HCEC 1CT (cell line): ENCODE measurements at places on chromosomes 1 and 21.

- no peak for DNase-seq
Measured at GRCh38 chr1:11781297-11781696, 19.3 kb downstream of the C1orf167 start.

- DNase-seq: no peak
Measured at GRCh38 chr21:41759214-41759840, 7.5 kb downstream of the RIPK4 start.

- peak; percentile 89 for DNase-seq
Measured at GRCh38 chr1:51063121-51063520, 38.9 kb upstream of the C1orf185 start.

DNA sequence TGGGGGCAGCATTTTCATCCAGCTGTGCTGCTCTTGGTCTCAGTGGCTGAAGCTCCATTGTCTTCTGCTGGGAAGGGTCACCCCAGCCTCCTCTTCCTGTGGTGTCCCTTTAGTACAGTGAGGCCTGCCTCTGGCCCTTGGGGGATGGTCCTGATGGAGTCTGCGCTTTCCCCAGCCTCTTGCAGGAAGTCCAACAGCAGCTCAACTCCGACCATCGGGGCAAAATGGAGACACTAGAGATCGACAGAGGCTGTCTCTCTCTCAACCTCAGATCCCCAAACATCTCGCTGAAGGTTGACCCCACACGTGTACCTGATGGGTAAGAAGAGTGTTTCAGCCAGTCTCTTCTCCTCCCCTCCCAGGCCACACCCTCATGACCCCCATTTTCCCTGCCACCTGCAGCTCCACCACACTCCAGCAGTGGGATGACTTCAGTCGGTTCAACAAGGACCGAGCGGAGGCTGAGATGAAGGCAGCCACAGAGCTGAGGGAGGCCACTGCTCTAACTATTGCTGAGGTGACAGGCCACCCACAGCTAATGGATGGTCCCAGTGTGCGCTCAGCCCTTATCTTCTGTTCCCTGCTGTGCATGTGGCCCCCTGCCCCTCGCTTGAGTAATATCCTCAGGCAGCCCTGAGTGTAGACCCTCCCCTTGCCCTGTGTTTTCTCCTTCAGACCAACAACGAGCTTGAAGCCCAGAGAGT is 2.0 kb upstream of the ADPRS start:
- DNase-seq: no peak

DNA sequence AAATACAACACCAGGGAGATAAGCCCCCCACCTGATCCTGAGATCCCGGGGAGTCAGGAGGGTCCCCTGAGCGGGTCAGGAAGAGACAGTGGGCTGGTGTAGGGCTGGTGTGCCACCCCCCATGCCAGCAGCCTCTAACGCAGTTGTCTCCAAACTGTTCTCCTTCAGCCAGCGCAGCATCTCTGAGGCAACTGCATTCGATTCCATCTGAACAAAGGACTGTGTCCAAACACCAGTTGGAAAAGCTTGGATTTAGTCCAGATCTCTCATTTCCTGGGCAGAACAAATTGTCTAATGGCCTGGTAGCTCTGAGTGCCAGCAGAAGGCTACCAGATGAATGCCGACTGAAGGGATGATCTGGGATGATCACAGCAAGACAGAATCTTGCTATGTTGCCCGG is 44.1 kb upstream of the EIF4G3 start:
- DNase-seq: no peak

DNA sequence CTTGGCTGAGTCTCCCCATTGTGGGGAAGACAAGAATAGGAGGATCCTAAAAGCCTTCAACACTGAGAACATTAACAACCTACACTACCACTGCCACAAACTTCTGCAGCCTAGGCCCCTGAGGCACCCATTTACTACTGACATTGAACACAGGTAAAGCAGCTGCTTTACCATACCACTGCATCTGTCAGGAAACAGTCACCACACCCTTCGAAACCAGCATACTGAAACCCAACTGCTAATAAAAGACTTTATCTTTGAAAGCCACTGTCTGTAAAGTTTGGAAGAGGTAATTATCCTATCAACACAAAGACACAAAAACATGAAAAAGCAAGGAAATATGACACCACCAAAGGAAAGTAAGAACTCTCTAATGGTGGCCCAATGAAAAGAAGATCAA is 7.4 kb downstream of the IFNAR1 start:
- no peak for DNase-seq

- no peak for DNase-seq
Measured at GRCh38 chr1:21000245-21000594, 176.5 kb downstream of the EIF4G3 start.

- DNase-seq: no peak
Measured at GRCh38 chr1:147579532-147579931, 38.2 kb downstream of the BCL9 start.

DNA sequence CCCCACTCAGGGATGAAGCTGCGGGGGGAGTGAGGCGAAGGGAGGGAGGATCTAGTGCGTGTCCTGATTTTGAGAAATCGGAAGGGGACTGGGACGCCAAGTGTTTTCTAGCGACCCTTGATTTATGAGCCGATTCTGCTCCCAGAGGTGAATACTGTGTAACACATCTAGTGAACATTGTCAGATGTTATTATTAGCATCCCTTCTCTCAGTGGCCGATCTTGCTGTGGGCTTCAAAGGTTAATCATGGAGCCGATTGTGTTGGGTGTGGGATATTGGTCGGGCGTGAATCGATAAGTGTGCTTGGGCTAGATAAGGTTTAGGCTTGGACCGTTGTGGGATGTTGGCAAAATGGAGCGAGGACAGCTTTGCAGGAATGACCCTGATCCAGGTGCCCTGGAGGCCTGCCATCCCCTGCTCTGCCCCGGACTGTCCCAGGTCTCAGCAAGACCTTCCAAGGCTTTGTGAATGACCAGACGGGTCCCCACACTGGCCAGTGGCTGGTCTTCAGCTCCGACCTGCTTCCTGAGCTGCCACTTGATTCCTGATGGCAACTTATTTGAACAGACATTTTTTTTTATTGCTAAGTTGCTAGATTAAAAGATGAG is 2.2 kb downstream of the AJAP1 start:
- no peak for DNase-seq

DNA sequence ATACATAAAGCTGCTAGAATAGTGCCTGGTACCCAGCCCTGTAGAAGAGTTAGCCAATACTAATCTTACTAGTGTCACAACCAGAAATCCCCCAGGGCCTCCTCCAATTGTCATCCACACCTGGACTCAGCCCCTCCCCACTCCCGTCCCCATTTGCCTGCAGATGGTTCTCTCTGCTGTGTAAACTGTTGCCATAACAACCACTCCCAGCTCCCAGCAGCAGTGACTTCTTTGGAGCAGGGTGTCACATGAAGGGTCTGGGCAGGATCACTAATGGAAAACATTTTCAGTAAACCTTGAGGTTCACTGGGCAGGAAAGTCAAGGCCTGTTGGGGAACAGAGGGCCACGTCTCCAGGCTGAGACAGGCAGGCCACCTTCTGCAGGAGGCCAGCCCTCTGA is 126.0 kb upstream of the IPO9 start:
- DNase-seq: no peak

DNA sequence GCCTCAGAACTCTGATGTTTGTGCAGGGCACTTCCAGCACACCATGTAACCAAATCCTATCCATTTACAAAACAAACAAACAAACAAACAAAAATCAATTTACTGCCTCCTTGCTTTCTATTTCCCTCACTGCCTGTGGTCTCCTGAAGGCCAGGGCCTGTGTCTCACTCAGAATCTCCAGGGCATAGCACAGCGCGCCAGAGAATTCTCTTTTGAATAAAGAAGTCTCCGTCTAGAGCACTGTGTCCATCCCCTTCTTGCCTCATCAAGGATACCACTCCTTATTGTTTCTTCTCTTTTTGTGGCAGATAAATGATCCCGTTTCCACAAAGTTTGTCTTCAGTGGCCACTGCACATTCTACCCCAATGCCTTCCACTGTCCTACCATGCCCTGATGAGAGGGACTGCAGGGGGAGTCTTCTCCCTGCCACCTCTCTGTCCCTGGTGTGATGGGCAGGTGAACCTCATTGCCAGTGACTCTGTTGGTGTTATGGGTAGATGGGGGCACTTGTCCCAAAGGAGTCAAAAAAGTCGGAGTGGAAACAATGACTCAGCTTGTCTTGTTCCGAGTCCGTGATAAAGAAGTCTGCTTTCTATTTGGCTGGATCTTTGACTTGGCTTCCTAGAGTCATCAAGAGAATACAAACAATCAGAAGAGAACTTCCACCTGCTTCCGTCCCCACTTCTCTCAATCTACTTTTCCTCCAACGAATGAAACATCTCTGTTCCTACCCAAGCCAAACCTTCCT is 30.0 kb downstream of the XCL2 start:
- DNase-seq: no peak

GRCh38 chr1:197444755-197445154 is 176.7 kb downstream of the CRB1 start:
- DNase-seq: no peak

DNA sequence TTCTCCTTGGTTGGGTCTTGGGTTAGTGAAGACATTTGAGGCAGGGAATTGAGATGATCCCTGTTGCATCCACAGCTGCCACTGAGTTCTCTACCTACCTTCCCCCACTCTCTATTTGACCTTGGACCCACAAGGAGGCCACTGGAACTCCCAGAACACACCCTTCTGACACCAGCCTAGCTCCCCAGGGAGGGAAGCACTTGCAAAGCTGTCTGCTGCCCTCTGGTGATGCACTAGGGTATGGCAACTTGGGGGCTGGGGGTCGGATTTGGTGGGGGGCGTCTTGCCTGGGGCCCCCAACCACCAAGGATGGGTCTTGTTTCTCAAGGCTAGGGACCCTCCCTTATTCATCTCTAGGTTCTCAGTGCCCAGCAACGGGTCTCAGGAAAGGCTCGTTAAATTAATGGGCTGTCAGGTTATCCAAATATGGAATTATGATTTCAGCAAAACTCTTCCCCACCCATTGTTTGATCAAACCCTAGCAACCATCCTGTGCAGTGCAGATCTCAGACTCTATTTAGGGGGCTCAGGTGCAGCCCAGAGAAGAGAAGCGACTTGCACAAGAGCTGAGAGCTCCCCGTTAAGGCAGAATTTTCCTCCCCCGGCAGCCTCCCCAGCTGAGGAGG is 177.8 kb upstream of the KLHDC7A start:
- DNase-seq: no peak

DNA sequence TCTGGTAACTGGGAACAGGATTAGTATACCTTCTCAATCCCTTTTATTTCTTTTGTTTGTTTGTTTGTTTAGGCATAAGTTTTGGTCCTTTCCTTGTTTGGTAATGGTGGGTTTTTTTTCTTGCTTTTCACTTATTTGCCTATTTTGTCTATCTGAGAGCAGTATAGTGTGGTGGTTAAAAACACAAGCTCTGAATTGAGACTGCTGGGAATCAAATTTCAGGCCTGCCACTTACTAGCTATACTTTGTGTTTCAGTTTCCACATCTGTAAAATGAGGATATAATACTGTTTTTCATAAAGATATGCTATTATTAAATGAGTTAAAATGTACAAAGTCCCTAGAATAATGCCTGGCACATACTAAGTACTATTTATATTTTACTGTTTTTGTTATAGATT is 81.6 kb upstream of the IVNS1ABP start:
- no peak for DNase-seq

GRCh38 chr1:167854184-167854583 is 59.8 kb downstream of the ADCY10 start:
- DNase-seq: no peak

DNA sequence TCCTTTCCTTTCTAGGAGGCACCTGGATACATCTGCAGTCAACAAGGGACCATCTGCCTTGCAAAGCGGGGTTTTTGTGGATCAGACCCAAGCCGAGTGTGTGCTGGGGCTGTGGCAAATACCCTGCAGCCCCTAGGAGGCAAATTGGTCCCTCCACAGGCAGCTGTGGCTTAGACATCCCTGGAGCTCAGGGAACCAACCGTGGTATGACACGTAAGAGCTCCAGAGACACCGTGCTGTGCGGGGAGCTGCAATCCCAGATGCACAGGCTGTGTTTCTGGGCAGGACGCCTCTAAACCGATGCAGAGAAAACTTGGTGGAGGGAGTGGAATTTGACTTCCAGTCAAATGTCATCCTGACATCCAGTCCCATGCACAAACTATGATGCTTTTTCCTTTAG is 141.5 kb downstream of the KAZN start:
- no peak for DNase-seq

GRCh38 chr1:40399984-40400704 is 26.6 kb downstream of the SMAP2 start:
- DNase-seq: no peak

DNA sequence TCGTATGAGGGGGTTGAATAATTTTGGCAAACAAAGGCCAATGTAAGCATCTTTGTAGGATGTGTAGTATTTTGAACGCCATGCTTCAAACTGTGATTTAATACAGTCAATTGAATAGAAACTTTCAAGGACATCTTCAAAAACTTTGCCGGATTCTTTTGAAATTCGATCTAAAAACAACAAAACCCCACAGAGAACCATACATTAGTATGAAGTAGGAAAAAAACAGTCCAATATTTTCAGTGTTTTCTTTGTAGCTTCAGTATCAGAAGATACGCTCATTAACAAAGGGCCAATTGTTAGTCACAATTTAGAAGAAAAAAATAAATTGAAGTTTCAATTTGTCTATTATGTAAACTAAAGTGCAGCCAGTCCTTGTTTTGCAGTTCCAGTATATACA is 20.7 kb upstream of the SYNJ1 start:
- no peak for DNase-seq

DNA sequence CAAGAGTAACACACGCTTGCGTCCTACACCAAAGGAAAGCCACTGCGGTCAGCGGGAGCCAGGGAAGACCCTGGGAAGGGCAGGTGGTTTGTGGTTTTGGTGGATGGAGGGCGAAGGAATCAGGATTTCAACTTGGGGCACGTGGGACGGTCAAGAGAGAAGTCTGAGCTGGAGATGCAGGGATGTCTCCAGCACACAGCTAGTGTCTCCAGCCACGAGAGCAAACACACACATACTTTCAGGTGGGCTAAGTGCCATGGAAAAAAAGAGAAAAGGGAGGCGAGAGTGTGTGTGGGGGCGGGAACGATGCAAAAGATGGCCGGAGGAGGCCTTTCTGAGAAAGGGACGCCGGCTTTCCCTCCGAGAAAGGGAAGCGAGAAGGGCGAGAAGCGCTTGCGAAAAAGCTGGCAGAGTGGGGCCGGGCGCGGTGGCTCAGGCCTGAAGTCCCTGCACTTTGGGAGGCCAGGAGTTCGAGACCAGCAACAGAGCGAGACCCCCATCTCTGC is 1.4 kb upstream of the SRRM1 start:
- no peak for DNase-seq

- DNase-seq: no peak
Measured at GRCh38 chr1:29425631-29426030, 189.3 kb downstream of the PTPRU start.
